ENCODE measurements at places on chromosomes 11 and 22.

- no peak for DNase-seq
Observed at GRCh38 chr11:31972623-31973022, 118.3 kb upstream of the RCN1 start.

DNA sequence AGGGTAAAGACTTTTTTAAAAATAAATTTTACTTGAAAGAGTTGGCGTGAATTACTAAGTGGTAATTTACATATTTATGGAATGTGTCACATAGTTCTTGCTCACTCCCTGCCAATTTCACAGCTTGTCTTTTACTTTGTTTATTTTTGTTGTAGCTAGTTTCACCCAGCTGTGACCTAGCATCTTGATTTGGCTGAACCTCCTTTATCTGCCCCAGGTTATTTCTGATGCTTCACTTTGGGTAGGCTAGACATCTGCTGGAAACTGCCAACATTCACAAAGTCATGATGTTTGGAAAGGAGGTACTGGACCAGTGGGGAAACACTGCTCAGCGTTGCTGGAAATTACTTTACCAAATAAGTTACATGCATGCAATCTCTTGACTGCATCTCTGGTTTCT, 1676.0 kb upstream of the RAG2 start:
- no peak for DNase-seq

DNA sequence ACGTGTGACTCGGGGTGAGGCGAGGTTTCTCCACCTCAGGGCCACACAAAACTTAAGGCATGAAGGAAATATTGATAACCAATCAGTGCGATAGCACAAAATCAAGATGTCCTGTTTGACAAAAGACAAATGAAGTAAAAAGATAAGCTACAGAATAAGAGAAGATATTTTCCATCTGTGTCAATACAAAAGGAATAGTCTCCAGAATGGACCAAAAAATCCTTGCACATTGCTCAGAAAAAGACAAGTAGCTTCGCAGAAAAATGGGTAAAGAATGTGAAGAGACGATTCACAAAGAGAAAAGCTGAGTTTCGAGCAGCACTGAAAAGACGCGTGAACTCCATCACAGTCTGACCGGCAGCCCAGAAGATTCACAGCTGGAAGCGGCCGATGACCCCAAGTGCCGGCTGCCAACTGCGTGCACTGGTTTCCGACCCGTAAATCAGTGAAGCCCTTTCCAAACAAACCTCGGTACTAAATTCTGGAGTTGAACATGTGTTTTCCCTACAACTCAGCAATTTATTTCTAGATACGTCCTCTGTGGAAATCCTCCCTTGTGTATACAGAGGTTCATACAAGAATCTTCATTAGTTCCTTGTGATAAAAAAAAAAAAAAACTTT, 308.4 kb downstream of the BRD1 start:
- DNase-seq = no peak

DNA sequence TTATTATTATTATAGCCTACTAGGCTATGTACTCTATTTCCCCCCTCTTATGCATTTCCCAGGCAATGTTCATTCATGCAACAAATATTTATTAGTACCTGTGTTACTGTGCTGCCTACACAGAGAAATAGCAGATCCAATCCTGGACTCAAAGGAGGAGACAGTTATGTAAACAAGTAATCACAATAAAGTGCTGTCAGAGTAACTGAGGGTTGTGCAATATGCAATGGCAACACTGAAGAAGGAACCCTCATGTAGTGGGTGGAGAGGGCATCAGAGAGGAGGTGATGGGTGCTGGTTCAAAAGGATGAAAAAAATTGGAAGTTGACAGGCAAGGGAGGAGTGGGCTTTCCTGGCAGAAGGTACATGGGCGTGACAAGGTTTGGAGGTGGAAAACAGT, 886 bp upstream of the P4HA3 start:
- no peak for DNase-seq

GRCh38 chr11:85974122-85974521, 94.8 kb downstream of the PICALM start:
- peak; percentile 33 for DNase-seq

DNA sequence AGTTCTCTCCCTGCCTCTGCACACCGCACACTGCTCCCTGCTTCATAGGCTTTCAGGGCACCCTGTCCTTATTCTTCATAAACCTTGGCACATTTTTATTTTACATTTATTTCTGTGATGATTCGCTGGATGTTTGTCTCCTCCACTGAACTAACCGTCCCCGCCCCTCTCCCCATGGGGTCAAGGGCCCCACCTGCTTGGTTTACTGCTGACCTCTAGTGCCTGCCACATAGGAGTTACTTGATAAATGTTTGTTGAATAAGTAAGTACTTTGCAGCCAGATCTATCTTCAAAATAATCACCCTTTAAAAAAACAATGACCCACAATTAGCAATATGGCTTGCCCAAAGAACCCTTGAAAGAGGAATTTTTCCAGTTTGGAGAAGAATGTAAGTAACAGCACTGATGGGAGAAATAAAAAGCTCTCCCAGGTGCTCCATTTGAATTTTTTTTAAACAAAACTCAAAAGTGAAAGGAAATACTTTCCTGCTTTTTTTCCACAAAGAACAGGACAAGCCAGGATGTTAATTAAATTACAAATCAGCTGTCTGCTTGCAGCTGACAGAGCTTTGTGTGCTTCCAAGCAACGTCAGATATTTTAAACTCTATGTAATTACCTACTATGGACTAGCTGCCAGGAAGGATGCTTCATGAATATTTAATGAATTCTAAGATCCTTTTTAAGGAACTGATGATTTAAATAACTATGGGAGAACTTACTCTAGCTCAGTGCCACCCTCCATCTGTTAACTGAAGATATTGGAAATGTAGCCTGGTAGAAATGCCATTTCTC, 1083.6 kb downstream of the DLG2 start:
- DNase-seq = no peak

GRCh38 chr11:134382257-134382656, 29.8 kb downstream of the B3GAT1 start:
- no peak for DNase-seq

DNA sequence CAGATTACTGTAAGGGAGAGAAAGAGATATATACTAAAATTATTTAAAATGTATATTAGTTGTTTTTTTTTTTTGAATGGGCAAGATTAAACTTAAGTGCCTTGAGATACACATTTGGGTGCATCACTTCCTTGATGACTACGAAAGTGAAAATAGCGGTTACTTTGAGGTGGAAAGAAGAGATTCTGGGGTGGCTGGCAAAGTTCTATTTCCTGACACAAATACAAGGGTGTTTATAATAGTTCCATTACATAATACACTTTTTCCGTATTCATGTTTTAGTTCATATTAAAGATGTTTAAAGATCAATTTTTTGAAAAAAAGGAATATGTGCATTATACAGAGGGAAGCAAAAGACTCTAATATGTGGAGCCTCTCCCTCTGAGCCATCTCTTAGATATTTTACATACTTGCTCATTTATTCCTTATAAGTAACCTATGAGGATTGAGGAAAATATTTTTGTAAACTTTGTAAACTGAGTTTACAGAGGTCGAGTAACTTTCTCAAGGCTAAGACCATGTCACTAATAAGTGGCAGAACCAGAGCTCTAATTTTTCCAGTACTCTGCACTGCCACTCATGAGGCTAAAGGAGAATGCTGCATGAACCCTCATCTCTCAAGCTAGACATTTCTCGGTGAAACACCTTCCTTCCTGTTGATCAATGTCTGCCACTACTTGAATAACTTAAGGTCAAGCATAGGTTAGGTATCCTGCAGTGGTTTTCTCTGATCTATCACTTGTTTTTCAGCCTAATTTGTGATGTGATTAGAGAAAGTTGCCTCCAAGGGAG, 58.6 kb downstream of the DDIAS start:
- no peak for DNase-seq

- DNase-seq = no peak
Observed at GRCh38 chr11:34238533-34238932, 119.3 kb downstream of the ABTB2 start.

GRCh38 chr22:30453731-30454510, 17.9 kb downstream of the SEC14L3 start:
- DNase-seq = peak; percentile 60

DNA sequence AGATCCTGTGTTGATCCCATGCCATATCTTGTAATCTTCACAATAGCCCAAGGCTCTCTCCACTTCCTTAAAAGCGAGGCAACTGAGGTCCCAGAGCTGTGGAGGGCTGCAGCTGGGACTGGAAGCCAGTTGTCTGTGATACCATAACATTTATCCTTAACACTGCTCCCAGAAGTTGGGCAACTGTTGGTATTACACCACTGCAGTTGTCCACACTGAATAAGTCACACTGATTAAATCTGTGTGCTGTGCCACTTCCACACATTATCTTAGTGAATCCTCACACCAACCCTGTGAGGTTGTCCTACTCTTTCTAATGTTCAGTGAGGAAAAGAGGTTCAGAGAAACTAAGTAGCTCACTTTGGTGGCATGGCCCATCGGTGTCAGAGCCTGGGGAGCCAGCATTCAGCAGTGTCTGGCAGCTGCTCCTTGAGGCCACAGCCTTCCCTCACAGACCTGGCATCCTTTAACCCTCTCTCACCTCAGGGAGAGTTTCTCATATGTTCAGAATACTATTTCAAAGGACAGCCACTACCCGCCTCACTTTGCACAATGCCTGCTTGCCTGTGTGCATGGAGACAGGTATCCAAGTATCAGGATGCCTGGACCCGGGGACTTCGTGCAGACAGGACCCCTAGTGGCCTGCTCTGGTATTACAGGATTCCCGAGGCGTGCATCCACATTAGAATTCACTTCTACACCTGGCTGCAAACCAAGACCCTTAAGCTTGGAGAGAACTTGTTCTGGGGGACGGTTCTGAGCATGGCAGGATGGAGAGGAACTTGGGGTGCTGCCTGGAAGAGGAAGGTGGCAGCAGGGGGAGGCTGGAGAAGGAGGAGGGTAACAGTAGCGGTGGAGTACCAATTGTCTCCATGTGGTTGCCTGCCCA, 221.9 kb upstream of the TBCEL start:
- peak; percentile 41 for DNase-seq

DNA sequence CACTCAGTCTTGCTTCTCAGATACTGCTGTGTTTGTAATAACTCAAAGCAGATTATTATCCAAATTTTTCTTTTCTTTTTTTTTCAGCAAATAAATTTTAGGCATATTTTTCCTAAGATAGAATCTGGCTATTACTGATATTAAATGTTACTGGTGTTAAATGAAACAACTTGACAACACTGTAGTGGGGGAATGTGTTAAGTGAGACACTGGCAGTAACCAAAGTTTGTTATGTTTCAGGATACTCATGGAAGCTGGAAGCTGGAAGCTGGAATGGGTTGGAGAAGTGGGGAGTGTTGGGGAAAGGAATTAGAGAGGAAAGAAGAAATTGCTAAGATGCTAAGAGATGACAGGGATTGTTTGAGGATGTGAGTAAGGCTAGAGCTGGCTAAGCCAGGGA, 24.9 kb downstream of the PGR start:
- DNase-seq = no peak

DNA sequence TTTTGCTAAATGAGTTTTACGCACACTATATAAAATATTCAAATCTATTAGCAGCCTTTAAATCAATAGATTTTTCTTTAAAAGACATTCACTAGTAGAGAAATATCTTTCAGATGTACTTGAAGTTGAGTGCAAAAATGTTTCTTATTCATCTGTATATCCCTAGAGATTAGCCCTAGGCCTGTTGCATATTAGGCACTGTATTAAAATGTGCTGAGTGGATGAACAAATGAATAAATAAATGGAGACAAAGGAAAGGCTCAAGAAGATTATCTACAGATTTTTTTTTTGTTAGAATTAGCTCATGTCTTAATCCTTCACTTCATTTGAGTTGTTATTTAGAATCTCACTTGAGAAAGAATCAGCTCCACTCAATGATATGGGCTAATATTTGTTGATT, 12.0 kb upstream of the MMP13 start:
- no peak for DNase-seq

DNA sequence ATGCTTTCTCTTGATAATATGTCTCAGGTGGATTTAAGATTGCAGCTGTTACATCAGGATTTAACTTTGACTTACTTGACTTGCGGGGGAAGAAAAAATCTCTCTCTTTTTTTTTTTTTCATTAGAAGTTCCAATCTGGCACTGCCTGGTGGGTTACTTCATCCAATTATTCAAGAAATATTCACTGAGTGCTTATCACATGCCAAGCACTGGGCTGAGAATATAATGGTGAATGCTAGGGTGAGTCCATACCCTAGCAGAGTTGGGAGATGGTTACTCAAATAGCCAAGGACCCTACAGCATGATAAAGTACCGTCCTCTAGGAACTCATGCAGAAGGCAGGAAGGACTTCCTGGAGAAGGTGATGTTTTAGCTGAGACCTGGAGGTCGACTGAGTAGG, 57.9 kb upstream of the EIF3D start:
- no peak for DNase-seq

GRCh38 chr11:119519796-119520195, 96.8 kb upstream of the THY1 start:
- no peak for DNase-seq

- DNase-seq = no peak
Observed at GRCh38 chr11:78131956-78132355, 7.5 kb downstream of the ALG8 start.

DNA sequence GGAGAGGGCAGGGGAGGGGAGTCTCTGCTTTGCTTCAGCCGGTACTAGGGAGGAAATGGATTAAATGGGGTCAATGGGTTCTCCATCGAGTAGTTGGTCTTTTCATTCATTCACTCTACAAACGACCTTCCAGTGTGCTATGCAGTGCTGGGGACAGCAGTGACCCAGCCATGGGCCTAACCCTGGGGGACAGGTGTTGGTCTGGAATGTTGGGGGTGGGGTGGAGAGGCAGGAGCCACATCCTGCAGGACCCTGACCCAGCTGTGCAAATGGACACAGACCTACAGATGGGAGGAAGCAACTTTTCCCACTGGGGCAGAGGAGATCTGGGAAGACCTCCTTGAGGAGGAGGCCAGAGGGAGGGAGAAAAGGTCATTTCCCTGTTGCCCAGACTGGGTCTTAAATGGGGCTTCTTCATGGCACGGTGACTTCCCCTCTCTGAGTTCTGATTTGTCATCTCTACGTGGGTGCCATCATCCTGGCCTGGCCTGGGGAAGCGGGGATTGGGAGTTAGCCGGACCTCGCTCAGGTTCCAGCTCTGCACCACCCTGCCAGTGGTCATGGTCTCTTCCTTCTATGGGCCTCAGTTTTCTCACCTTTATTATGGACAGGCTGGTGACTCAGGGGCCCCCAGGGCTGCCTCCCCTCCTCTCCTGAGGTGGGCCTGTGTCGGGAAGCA, 2.0 kb downstream of the CYTH4 start:
- no peak for DNase-seq

DNA sequence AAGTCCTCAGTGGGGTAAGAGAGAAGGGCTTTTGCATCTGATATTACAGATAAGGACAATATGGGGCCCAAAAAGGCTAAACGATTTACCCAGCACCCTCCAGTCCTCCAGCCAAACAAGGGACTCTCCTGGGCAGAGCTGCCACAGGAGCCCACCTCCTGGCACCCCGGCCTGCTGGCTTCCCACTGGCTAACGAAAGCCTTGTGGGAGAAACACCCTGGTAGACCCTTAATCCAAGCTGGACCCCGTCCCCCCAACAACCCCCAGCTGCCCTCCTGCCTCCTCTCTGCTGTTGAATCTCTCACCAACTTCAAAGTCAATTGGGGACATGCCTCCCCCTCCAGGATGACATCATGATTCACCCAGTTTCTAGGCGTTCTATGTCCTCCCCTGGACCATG, 10.8 kb downstream of the C1QTNF6 start:
- no peak for DNase-seq
